ENCODE measurements at places on chromosomes 13 and 19.
A peak's percentile ranks its signal among the peaks of the same experiment; 100 is the strongest.

DNA sequence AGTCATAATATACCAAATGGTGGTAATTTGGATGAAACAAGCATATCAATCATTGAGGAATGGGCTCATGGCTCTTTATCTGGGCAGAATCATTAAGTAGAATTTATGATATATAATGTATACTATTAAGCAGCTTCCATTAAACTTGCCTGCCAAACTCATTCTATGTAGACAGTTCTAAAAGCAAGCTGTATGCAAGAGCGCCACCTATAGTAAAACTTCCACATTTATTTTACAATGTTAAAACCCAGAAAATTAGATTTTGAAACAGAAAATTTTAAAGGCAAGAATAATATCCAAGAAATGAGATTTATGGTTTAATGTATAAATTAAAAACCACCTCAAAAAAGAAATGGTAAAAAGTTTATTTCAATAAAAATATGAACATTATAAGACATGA, 161.5 kb downstream of the MZT1 start:
- no peak overlapping the region for H3K4me3 ChIP-seq
- H3K27me3 ChIP-seq = no peaks in the 10 kb centered on the region
- H3K4me1 ChIP-seq = no peaks in the 10 kb centered on the region
- DNase-seq = no peak
- no peak overlapping the region for H3K27ac ChIP-seq

DNA sequence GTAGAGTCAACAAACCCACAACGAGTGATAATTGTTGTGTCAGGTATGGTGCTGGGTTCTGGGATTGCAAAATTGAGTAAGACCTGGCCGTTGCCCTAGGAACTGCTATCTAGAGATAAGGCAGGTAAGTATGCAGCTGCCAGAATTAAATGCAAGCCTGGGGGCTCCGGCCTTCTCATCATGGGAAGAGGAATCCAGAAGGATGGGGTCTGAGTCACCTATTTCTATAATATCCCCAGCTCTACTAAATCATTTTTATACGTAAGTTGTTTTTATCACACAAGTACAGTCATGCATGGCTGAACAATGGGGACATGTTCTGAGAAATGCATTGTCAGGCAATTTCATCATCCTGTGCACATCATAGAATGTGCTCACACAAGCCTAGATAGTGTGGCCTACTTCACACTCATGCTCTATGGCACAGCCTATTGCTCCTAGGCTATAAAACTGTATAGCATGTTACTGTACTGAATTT, 203.0 kb downstream of the KLF5 start:
- H3K27ac ChIP-seq = no peak overlapping the region
- DNase-seq = no peak
- no peaks in the 10 kb centered on the region for H3K27me3 ChIP-seq

- H3K36me3 ChIP-seq = no peaks in the 10 kb centered on the region
- DNase-seq = no peak
- H3K4me1 ChIP-seq = no peaks in the 10 kb centered on the region
- H3K27me3 ChIP-seq = no peaks in the 10 kb centered on the region
- H3K4me3 ChIP-seq = no peak overlapping the region
- H3K27ac ChIP-seq = no peak overlapping the region
Measured at GRCh38 chr19:27962264-27962663, 1250.7 kb downstream of the UQCRFS1 start.

- peak overlapping the region; percentile 70 for H3K27ac ChIP-seq
- H3K27me3 ChIP-seq = no peaks in the 10 kb centered on the region
- no peaks in the 10 kb centered on the region for H3K4me1 ChIP-seq
- peak; percentile 37 for DNase-seq
Measured at GRCh38 chr13:30743319-30744055, 8.1 kb downstream of the ALOX5AP start.

DNA sequence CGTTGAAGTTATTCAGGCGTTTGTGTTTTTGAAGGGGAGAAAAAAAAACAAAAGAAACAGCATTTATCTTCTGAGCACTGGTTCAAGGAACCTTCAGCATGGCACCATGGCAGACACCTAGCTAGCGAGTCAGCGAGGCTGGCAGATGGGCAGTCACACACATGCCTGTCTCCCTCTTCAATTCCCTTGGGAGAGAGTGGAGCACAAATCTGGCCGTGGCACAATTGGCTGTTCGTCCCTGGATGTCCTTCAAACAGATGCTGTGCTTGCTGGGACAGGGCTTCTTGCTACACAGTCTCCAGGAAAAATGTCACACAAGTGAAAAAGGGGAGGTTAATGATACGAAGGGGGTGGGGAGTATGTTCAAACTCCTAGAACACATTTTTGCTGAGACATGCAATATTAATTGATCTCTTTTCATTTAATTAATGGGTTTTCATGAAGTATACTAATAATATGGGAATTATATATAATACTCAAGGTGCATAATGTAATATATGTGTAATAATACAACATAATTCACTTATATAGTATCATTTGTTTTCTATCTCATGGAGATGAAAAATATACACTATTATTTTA, 1674.5 kb upstream of the SLC10A2 start:
- no peak for DNase-seq
- no peaks in the 10 kb centered on the region for H3K4me1 ChIP-seq
- no peak overlapping the region for H3K4me3 ChIP-seq
- no peaks in the 10 kb centered on the region for H3K36me3 ChIP-seq
- no peaks in the 10 kb centered on the region for H3K27me3 ChIP-seq

Measured in uterus (tissue), 4 donors.